NCI-H2081 treated with DMSO at 0.1 percent for 48 hours (cell line): ENCODE measurements at places on chromosomes 2 and 18.

DNA sequence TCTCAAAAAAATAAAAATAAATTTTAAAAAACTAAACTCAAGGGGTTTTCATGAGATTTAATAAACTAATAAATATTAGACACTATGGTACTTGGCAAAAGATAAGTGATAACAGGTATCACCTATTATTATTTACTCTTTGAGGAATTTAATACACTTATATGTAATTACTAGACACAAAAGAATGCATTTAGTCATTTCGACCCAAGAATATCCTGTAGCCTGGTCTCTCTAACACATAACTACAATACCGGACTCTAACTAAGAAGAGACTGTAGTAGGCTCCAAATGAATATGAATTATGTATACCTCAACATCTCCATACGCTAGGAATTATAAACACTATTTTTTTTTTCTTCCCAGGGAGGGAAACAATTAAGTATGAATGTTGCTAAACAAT, 850.7 kb downstream of the CPS1 start:
- DNase-seq: no peak

DNA sequence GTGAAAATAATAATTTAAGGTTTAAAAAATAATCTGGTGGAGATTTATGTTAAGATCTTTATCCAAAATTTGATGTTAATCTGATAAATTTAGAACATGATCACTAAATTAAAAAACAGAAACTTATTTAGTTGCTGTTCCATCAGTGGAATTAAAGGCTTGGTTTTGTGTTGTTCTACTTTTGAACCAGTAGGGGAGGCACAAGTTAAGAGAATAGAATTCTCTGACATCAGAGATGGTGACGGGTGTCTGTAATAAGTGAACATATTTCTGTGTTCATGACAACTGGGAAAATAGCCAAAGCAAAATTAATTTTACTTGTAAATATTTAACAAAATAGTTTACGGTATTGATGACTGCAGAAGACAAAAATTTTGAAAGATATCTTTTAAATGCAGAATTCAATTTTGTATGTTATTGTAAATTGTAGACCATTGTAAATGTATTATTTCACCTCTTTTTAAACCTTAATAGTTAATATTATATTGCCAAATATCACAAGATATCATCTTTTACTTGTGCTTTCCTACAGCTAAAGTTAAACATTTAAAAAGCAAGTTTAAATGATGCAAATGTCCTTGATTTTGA, 106.0 kb downstream of the UBR3 start:
- DNase-seq: no peak

- no peak for DNase-seq
These were observed 626 bp downstream of the CAPN10 start for GRCh38 chr2:240586919-240587800.

- DNase-seq: peak; percentile 8
These were observed 180.0 kb upstream of the CXCR4 start for GRCh38 chr2:136297994-136298393.

GRCh38 chr2:8953525-8953924, 50.0 kb downstream of the MBOAT2 start:
- no peak for DNase-seq

- no peak for DNase-seq
These were observed 518.6 kb upstream of the FSIP2 start for GRCh38 chr2:185219981-185220380.

DNA sequence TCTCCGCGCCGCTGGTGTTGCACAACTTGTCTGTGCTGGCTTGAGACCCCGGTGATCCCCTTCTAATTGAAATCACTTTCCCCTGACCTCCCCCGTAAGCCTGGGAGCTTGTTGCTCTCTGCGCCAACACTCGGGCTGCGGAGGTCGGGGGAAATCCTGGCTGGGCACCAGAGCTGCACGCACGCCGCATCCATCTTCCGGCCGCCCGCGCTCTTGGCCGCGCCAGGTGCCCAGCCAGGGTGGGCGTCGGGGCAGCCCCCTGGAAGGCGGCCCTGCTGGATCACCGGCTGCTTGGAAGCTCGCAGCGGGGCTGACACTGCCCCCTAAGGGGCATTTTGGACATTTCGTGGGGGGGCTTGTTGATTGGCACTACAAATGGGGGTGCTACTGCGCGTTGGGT, 280.3 kb upstream of the SKOR2 start:
- DNase-seq: no peak

DNA sequence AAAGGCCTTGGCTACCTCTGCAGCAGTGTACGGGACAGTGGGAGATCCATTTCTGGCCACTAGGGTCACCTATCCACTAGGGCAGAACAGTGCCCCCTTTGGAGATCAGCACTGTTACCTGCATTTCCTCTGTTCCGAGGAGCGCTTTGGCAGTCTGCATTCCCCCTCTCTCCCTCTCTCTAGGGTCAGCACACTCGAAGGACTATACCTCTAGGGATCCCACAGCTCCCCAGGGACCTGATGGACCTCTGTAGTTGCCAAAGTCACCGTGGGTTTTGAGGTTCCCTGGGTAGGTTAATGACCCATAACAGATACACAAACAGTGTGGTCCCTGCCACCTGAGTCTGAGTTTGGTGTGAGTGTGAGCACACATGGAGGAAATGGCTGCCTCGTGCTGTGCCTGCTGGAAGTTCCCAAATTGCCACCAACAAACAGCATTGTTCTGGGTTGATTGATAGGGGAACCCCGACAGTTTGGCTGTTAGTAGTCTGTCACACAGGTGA, 99.8 kb upstream of the VWC2L start:
- DNase-seq: no peak
